Hypothalamus (tissue), 51 donors: ENCODE measurements at places on chromosomes 3 and 15.

GRCh38 chr15:79195802-79196201 lies 86.7 kb upstream of the ANKRD34C start:
- no peak for DNase-seq

DNA sequence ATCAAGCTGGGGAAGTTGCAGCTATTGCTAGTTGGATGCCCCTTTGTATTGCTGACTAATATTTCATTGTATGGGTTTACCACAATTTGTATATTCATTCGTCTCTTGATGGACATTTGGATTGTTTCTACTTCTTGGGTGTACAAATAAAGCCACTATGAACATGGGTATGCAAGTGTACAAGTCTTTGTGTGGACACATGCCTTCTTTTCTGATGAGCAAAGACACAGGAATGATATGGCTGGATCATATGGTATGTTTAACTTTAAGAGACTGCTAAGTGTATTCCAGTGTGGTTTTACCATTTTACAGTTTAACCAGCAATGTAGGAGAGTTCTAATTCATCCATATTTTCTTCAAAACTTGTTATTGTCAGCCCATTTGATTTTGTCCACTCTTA lies 32.2 kb downstream of the NECTIN3 start:
- no peak for DNase-seq

- no peak for DNase-seq
Observed at GRCh38 chr3:6282918-6283317, 578.0 kb upstream of the GRM7 start.

DNA sequence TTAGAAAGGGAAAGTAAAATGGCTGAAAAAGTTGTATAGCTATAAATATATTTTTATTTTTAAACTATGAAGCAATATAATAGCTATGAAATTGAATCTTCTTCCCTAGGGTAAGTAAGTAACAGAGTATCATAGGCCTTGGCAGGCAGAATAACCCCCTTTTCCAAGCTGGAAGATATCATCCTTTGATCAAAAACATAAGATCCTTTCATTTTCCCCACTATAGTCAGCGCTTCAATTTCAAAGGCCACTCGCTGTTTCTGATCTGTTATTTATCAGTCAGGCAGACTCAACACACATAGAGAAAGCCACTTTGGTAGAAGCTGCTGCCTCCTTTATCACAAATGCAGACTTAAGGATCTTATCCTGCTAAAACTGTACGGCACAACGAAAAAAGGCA lies 74.0 kb upstream of the UBE2E2 start:
- no peak for DNase-seq

DNA sequence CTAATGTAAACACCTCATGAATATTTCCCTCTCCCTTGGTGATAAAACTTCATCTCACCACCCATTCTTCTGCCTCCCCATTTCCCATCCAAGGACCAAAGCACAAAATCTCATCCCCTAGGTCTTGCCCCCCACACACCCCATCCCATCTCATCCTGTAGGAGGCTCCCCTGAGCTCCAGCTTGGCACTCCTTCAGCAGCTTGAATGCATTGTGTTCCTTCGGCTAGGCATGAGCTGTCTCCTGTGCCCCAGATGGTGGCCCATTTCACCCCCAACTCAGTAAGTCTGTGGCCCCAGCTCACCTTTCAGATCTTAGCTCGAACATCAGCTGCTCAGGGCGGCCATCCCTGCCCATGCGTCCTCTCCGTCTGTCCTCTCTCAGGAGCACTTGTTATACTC lies 203.6 kb upstream of the NR2F2 start:
- no peak for DNase-seq

GRCh38 chr15:37824717-37825382 lies 109.6 kb upstream of the TMCO5A start:
- no peak for DNase-seq

DNA sequence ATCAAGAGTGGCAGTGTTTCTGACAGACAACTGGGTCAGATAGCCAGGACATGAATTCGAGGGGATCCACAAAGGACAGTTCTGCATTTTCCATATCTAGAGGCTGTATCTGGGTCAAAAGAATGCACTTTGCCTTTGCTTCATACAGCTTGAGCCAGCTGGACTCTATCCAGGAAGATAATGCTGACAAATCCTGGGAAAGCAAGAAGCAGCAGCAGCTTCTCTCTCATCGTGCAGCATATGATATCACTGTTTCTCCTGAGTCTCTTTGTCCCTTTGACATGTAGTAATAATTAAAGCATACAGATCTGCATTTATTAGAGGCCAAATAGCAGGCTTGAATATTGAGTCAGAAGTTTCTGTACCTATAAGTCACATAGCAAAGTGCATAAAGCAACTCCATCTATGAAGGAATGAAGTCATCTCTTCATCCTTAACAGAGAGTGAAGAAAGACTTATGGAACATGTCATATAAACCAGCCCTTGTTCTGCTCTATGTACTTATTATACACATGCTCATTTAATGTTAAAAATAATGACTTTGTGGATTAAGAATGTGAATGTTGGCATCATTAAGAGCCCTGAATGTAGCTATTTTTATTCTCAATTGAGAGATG lies 236.8 kb upstream of the GBE1 start:
- no peak for DNase-seq

DNA sequence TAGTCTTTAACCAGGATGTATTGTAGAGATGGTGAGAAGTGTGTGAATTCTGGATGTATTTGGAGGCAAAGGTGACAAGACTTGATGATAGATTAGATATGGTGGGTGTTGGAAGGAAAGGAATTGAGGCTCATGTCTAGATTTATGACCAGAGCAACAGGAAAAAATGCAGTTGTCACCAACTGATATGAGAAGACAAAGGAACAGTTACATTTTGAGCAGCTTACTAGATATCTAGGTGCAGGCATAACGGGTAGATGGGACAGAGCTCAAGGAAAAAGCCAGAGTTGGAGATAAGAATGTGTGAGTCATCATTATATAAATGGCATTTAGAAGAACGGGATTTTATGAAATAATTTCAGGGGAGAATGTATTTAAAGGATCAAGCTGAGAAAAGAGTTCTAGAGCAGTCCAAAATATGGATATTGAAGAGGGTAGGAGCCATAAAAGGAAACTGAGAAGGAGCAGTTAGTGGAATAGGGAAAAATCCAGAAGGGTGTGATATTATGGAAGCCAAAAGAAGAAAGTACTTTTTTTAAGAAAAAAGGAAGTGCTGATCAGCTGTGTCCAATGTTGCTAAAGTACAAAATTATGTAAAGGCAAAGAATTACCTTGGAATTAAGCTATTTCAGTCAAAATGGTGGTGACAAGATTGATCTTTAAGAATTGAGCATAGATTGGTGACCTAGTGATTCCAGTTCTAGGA lies 262.5 kb downstream of the CGGBP1 start:
- DNase-seq: no peak

DNA sequence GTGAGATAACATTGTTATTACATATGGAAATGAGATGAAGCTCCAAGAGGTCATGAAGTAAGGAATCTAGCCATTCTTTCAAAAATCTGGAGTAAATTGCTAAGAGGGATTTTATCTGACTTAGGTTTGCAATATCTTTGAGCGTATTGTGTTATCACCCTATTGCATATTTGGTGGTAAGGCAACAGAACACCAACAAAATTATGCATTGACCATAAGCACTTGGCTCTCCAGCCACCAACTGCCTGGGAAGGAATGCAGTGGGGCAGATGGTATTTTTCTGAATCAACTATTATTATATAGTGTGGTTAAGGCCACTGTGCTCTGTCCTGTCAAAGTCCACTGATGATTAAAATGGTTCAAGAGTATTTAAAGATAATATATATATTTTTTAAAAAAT lies 287.9 kb upstream of the SEMA6D start:
- no peak for DNase-seq

GRCh38 chr3:139676632-139677387 lies 962 bp downstream of the NMNAT3 start:
- DNase-seq: no peak

DNA sequence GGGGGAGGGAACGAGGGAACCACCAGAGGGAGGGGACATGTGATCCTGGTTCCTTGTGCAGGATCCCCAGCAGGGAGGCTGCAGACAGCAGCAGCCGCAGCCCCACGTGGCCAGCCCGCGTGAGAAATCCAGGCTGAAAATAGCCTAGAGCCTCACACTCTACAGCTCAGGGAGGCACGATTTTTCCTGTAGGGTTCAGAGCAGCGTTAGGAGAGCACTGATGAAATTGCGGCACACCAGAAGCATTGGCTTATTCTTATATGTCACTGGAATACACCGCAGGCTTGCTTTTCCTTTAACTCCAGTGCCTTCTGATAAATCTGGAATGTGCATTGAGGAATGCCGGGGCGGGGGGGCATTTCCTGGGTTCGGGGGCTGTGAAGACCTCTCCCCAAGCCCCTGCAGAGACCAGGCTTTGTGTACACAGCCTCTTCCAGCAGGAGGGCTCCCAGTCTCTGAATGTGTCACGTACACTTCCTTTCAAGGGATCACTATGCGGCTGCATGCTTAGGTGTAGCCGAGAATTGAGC lies 193.0 kb downstream of the ATP10A start:
- no peak for DNase-seq

- no peak for DNase-seq
Observed at GRCh38 chr3:128805772-128806171, 73.6 kb upstream of the ACAD9 start.

GRCh38 chr3:111929484-111929883 lies 49.3 kb upstream of the ABHD10 start:
- no peak for DNase-seq

DNA sequence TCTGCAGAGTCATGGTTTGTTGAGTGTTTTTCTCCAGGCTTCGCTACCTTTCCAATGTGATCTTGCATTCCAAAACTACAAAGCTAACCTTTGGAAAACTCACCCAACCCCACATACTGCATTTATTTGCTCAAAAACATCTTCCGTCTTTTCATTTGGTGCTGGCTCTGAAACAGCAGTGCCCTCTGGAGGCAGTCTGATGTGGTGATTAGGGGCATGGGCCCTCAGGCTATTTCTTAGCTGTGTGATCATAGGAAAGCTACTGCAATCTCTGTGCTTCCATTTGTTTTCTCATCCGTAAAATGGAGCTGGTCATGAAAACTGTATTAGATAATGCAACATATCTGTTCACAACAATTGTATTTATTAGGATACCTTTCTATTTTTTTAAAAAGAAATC lies 47.0 kb downstream of the MTHFS start:
- DNase-seq: peak; percentile 1

GRCh38 chr15:39165020-39165706 lies 415.7 kb upstream of the THBS1 start:
- DNase-seq: no peak
